Hematopoietic multipotent progenitor cell treated with erythropoietin and hydrocortisone succinate and interleukin-3 and kit ligand, for 17 days (in vitro differentiated cells): ENCODE measurements at places on chromosomes 2 and 18.

- peak; percentile 91 for DNase-seq
Observed at GRCh38 chr2:105052773-105053172, 14.9 kb downstream of the MRPS9 start.

- no peak for DNase-seq
Observed at GRCh38 chr2:30455114-30455738, 8.2 kb downstream of the LCLAT1 start.

DNA sequence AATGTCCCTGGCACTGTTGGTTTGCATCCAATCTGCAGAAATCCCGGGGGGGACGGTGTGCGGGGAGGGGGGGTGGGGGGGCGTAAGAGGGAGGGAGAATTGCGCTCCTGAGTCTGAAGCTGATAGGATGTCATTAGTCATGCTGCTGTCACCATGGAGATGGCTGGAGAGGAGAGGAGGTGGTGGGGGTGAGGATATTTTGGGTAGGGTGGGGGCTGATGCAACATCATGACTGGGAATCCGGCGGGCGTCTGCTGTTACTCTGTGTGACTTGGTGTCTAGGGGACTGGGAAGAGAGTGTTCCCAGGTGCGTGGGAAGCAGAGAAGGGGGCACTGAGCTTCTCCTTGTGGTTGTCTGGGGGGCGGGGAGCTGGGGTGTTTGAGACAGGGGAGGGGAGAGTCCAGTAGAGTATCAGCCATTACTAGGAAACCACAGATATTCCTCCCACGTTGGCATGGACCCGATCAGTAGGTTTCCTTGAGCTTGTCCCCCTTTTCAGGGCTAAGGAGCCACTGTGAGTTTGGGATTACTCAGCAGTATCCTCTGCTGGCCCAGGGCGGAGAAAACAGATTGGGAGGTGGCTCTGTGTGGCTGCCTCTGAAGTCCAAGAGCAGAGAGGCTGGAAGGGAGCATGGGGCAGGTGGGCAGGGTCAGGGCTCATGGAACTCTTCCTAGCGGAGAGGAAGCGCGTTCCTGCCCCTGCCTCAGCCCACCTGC is 18.9 kb downstream of the TET3 start:
- peak; percentile 90 for DNase-seq

- DNase-seq, result no peak
Observed at GRCh38 chr2:68216454-68217310, 35.6 kb downstream of the PPP3R1 start.

GRCh38 chr2:200309296-200310049 is 3.0 kb downstream of the SPATS2L start:
- DNase-seq, result no peak

DNA sequence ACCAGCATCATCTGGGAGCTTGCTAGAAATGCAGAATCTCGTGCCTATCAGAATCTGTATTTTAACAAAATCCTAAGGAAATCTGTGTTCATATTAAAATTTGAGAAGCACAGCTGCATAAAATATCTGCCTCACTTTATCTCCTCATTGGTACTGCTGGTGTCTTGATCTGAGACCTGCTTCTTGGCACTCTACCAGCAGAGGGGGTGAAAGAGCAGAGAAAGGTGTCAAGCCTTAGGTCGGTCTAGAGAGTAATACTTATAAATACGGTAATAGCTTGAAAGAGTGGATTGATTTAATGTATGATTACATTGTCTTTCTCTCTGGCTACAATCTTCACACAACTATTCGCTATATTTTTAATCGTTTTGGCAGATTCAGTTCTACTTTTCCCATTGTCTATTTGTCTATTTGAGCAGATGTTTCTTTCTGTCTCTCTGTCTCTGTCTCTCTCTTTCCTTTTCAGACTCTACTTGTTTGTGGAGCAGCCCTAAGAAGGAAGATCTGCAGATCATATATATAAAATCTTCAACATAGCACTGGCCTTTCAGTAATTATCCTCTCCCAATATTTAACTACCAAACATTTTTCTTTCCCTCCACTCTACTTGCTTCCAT is 1.7 kb upstream of the GCG start:
- peak; percentile 28 for DNase-seq

DNA sequence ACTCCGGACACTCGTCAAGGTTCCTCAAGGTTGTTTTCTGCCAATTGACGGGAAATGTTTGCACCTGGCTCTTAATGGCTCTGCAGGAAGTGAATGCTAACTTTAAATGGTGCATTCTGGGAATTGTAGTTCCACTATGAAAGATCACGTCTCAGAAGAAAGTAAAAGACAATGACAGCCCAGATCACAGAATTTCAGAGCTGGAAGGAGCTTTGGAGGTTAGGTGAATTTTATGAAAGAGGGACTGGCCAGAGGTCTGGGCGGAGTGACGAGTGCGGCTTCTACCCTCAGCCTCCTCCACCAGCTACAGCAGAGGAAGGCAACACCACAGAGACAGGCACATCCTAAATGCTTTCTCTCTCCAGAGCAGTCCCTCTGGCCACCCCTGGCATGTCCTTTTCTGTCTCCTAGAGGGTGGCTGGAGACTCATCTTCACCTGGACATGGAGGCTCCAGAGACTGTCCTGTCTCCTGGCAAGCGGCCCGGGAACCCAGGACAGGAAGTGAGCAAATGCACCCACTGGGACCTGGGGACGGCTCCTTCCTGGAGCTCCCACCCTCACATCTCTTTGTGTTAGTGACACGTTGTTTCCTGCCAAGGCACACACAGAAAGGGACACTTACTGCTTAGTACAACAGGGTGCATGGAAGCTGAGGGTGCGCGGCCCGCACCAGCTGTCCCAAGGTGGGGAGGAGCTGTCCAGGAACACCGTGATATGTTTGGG is 19.4 kb downstream of the THAP4 start:
- no peak for DNase-seq

DNA sequence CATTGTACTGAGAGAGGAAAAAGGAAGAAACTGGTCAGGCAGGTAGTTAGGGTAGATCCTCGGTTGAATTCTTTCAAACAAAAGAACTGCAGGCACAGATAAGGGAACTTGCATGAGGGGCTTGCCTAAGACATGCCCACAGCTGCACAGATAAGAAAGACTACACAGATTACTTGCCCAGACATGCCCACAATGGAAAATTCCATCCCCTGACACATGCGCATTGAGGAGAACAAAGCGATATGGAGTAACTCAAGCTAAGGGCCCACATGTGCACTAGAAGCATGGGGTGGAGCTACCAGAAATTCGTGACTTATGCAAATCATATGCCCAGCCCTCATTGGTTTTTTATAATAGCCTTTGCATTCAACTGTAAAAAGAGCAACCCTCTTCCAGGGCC is 181.3 kb upstream of the ZNF521 start:
- DNase-seq, result no peak

- DNase-seq, result no peak
Observed at GRCh38 chr2:135650721-135651120, 90.9 kb upstream of the UBXN4 start.

DNA sequence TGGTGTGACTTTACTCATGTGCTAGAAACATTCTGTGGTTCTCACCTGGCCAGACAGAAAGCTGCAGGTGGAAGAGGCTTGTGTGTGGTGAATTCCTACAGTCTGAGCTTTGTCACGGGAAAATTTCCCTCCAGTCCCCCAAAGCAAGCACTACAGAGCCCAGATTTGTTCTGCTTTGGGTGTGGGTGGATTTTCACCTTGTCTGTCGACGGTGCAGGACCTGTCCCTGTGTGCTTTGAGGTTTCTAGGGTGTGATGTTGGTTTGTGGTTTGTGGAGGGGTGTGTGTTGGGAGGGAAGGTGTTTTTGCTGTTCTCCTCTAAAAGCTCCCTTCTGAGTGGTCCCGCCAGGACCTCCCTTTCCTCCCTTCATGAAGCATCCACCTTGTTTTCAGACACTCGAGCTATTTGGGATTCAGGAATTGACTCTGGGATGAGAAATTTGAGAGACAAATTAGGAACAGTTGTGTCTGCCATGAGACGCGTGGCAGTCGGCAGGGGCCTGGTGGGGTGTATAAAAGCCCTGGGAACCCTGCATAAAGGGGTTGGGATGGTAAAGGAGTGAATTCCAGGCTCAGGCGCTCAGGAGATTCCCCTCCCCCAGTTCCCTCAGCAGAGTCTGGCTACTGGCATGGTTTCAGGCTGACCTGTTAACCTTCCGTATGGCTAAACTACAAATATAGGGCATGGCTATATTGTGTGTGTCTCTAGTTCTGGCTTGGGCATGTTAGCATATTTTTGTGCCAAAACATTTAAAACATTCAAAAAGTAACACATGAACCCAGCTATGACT is 65.5 kb downstream of the DGKD start:
- no peak for DNase-seq

DNA sequence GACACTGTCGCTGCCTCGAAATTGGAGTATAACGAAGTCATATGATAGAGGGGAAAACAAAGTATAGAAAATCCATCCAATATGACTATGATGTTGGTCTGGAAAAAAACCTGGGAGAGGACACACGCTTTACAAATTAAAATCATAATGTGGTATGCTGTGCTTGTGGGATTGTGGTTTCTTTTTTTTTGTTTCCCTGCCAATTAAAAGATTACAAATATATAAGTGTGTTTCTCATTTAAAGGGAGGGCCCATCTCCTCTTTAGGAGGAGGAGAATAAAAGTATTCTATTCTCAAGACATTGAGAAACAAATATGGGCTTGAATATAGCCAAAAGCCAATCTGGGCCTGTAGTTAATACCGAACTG is 86.6 kb downstream of the EPHA4 start:
- DNase-seq, result no peak
